ENCODE measurements at places on chromosomes 16 and 17.

DNA sequence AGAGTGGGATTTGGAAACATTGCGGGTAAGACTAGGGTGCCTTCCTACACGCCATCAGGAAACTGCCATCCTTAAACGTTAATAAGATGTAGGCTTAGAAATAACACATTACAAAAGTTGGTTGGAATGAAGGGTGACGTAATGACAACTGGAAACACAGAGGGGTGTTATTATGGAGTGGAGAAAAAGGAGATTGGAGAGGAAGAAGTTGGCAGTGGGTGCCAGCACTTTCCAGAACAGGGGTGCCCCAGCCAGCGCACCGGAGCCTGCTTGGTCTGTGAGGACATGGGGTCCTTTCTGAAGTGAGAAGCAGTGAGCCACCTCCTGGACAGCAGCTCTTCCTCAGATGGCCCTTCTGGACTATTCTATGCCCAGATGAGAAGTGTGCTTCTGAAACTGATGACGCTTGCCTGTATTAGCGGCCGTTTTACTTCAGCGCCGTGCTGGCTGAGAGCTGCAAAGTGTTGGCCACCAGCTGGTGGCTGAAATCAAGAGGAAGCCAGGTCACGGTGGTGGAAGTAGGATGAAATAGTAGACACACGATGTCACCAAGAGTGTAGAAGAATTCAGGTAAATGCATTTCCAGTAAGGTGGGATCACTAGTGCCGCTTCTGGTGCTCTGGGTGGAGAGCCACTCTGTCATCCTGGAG is 244.8 kb downstream of the NTN1 start:
- no peak for DNase-seq

DNA sequence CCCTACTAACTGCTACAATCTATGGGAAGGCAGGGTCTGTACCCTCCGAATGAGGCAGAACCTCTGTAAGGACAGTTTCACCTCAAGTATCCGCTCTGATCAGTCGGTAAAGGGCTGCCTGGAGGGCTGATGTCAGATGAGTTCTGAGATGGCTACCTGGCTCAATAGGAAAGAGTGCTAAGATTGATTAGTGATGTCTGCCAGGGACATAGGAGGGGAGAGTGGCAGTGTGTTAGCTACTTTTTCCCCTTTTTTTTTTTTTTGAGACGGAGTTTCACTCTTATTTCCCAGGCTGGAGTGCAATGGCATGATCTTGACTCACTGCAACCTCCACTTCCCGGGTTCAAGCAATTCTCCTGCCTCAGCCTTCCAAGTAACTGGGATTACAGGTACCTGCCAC is 39.1 kb upstream of the CDC42EP4 start:
- DNase-seq = no peak

DNA sequence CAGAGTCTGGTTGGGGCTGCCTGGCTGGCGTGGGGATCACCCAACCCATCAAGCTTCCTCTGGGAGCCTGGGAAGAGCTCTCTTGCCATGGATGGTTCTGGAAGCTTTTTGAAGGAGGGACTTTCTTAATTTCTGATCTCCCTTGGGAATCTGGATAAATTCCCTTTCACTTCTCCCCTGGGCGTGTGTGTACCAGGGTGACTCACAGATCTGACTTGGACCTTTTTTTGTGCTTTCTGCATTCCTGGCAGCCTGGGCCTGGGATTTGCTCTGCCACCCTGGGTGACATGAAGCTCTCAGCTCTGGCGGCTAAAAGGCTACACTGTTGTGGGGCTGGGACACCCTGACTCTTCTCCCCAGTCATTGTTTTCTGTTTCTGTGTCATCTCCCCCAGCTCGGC is 70.1 kb downstream of the ABCC1 start:
- no peak for DNase-seq

DNA sequence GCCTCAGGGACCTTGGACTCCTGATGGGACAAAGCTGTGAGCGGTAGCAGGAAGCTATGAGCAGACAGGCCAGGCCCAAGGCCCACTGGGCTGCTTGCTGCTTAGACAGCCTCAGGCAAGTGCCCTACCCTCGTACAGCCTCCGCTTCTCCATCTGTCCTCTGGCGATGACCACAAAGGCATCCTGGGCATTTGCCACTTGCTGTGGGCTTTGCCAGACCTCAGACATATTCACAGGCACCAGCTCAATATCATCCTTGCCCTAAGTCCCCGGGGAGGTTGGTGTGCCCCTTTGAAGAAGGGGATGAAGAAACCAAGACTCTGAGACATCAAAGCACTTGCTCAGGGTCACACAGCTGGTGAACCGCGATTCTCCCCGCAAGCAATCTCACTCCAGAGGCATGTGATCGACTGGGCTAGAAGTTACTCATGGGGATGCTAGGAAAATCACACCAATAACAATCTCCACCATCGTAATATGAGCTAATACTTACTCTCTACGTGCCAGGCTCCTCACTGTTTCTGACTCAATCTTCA is 21.7 kb downstream of the PPL start:
- no peak for DNase-seq

DNA sequence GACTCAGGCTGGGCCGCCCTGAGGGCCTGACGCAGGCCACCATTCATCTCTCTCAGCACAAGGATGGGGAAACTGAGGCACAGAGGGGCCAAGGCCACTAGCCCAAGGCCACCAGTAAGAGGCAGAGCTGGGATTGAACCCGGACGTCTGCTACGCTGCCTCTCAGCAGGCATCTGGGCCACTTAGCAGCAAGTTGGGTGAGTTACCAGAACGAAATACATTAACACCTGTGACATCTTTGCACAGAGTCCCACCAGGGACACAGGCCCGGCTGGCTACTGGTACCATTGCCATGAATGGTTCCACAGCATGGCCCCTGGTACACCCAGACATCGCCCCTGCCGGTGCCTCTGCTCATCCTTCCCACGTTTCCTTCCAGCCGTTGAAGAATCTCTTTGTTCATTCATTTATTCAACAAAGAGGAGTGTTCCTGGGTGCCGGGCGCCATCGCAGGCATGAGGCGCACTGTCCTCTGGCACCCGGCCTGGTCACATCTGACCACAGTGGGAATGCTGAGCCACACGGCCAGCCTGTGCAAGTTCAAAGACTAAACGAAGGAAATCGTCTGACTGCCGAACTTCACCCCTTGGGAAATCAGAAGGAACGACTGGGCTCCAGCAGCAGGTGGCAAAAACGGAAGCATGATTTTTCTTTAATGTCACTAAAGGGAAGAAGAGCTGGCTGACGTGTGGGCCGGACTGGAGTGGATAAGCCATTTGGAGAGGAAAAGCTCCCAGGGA is 7.4 kb upstream of the ZNF469 start:
- no peak for DNase-seq

GRCh38 chr17:37490638-37491614 is 1.2 kb downstream of the DUSP14 start:
- peak; percentile 28 for DNase-seq

DNA sequence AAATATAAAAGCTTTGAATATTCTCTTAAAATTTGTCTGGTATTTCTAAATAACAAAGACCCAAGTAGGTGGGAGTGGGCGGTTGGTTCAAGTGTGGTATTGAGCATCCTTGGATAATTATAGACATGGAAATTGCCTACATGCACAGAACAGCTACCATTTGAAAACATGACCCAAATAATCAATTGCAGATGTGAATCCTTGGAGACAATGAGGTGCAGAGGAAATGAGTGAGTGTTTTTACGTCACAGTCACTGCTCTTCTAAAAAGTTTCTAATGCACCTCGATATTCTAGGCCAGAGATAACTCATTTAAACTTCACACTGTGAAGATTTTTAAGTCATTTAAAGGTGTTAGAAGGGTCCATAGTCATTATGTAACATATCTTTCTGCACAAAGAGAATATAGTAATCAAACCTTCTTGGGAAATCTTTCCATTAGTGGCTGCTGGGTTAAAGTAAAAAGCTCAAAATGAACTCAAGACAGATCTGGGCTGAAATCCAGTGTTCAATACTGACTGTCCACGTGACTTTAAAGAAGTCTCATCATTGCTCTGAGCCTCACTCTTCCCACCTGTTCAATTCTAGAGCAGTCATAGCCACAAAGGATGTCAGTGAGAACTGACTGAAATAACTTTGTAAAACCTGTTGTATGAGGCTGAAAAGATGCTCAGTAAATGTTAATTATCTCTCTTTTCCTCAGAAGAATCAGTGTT is 144.5 kb downstream of the CDH11 start:
- DNase-seq = no peak
